Activated T-cell treated with anti-CD3 and anti-CD28 coated beads, Interleukin-2, amount 50 U/mL, for 1 hour (primary cell): ENCODE measurements at places on chromosomes 6 and 20.

GRCh38 chr20:10172998-10173655 lies 45.5 kb upstream of the SNAP25 start:
- DNase-seq = no peak

DNA sequence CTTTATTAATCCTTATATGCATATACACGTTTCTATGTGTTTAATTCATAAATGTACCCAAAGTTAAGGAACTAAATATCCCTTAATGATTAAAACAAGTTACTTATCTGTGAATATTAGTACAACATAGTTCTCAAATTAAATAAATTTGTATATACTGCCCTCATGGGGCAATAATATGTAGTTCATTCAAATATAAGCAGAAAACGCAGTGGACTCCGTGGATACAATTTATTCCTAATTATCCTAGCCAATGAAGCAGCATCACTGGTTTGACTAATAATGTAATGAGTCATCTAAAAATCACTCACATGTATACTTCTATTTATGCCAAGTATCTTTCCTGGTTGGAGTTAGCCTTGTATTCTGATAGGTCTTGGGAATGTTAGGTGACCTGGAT lies 111.6 kb downstream of the TBC1D32 start:
- DNase-seq = no peak

GRCh38 chr6:134472661-134473060 lies 154.7 kb upstream of the SGK1 start:
- no peak for DNase-seq

GRCh38 chr6:145733207-145733606 lies 2.1 kb downstream of the EPM2A start:
- DNase-seq = no peak

DNA sequence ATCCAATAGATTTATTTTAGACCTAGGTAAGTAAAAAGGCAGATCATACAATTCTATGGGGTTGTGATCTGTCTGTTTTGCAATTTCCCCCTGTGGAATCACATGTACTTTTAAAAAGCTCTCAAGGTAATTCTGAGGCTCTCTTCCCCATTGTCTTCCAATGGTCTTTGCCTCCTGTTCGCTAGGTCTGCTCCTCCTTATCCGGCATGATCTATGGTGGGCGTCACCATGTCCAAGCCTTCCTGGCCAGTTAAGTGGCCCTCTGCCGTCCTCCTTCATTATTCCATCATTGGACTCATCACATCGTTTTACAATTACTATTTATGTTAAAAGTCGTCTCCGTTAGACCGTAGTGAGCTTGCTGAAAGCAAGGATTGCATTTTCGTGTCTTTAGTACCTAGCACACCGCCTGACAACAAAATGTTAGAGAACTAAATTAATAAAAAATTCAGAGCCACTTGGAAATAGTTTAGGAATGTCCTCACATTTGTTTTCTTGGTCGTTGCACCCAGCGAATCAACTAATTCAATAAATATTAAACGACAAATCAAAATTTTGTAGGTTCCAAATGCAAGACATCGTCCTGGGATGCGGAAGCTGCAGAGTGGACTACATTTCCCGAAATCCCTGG lies 2.2 kb upstream of the STXBP5 start:
- DNase-seq = peak; percentile 21

GRCh38 chr6:52390361-52390727 lies 28.4 kb downstream of the PAQR8 start:
- no peak for DNase-seq

GRCh38 chr6:117602899-117603588 lies 733 bp upstream of the GOPC start:
- no peak for DNase-seq
